ENCODE measurements at places on chromosomes 16 and 17.

DNA sequence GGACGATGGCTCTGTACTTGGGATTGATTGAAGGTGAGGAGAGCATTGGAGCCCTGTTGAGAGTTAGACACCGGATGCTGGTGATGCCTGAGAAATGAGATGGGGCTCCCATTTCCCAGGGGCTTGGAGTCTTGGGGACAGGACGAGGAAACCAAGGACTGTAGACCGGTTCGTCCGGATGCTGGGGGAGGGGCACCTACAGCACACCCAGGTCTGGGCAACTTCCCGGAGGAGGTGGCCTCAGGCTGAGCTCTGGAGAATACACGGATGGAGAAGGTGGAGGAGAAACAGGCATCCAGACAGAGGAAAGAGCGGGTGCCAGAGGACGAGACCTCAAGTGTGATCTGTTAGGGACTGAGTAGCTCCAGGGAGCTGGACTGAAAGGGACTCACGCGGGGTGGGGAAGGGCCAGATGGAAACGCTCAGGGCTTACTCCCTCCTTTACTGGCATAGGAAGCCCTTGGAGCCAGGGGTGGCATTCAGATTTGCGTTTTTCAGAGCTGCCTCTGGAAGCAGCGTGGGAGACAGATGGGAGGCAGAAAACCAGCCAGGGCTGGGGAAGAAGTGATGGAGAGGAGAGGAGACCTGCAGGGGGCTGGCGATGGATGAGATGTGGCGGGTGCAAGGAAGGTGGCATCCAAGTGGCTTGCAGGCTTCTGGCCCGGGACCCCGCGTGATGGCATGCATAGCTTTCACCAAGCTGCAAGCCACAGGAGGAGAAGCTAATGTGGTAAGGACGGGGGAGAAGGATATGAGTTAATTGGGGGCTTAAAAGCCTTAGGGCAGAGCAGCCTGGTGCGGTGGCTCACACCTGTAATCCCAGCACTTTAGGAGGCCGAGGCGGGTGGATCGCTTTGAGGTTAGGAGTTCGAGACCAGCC is 8.3 kb downstream of the C1QTNF1 start:
- ATAC-seq, result no peak

GRCh38 chr16:54585998-54586340 is 299.4 kb upstream of the IRX3 start:
- no peak for ATAC-seq

- ATAC-seq, result peak; percentile 90
Observed at GRCh38 chr16:83813823-83814658, 6.3 kb downstream of the HSBP1 start.

DNA sequence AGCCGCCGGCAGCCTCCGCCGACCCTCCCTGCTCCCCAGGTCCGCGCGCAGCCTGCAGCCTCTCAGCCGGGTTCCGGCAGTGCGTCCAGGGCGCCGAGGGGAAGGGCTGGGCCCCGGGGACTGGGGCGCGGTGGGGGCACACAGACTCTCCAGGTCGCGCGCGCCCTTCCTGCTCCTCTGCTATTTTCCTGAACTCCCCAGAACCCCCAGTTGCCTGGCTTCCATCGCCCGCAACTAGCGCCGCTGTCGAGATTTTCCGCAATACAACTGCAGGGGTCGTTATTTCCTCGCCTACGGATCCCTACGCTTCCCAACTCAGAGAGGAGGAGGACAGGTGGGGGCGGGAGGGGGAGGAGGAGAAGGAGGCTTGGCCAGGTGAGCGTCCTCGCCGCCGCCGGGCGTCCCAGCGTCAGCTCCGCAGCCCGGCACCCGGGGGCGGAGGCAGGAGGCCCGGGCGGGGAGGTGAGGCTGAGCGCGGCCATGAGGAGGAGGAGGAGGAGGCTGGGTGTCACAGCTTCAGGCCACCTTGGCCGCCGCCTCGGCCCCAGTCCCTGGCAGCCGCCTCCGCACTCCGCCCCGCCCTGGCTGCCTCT is at the start of gene CA10:
CA10 (minus strand) TSS at position 265 of the 593 bp plus-strand sequence.
- ATAC-seq, result no peak

GRCh38 chr16:20868890-20869289 is 31.3 kb downstream of the DCUN1D3 start:
- no peak for ATAC-seq

- ATAC-seq, result peak; percentile 62
Observed at GRCh38 chr16:19113577-19114358, at the start of gene ITPRIPL2. Gene ITPRIPL2 (plus strand): TSS chr16:19113964. CDS start chr16:19114462, 498 bp downstream.

DNA sequence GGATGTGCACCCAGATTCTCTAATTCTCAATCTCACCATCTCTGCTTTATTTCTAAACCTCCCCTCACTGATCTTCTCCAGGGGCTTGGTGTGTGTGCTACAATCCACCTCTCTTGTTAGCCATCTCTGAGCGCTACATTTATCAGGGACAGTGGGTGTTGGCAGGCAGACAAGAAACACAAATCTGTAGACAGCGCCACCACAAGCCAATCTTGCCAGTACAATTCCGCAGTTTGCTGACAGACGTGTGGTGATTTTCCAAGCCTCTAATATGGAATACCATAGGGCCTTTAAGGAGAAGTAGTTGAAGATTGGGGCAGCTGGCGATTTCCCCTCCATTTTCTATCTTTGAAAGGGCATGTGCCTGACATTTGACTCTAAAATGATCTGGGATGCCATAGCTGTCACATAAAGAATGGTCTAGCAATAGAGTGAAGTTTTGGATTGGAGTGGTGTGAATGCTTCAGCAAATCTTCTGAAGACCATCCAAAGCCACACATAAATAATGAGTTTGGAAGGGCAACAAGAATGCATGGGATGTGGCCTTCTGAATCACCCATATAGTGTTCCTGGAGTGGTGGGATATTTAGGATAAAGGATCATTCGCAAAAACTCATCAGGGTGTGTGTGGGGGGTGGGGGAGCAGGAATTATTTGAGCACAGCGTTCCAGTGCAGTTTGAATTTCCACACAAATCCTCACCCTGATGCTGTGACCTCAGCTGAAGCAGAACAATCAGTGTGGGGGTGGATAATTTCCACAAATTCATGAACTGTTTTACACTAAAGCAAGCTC is 12.0 kb upstream of the ANKFN1 start:
- ATAC-seq, result no peak

- ATAC-seq, result peak; percentile 70
Observed at GRCh38 chr17:7095625-7096024, 15.6 kb upstream of the CLEC10A start.

- ATAC-seq, result no peak
Observed at GRCh38 chr17:77011173-77012011, 129.4 kb upstream of the SEC14L1 start.

GRCh38 chr16:58337090-58337444 is 42.2 kb upstream of the PRSS54 start:
- ATAC-seq, result no peak

DNA sequence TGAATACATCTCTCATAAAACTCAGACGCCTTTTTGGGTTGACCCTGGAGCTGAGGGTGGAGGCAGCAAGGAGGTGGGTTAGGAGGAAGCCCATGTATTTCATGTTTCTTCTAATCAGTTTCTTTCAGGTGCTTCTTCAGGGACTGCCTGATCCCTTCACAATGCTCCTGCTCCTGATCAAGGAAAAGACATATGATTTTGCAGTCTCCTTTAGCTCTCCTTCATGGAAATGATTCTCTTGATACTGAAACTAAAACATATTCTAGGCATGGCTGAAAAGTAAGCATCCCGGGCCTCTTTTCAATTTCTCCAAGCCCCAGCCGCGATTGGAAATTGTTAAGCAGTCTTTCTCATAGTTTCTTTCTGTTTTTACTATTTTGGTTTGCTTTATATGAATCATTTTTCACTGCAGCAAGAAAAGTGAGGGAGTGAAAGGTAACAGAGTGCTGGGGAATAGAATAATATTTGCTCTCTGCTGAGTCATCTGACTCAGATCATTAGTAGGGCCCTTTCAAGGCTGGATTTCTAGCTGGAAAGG is 730.7 kb downstream of the CDH11 start:
- ATAC-seq, result no peak

DNA sequence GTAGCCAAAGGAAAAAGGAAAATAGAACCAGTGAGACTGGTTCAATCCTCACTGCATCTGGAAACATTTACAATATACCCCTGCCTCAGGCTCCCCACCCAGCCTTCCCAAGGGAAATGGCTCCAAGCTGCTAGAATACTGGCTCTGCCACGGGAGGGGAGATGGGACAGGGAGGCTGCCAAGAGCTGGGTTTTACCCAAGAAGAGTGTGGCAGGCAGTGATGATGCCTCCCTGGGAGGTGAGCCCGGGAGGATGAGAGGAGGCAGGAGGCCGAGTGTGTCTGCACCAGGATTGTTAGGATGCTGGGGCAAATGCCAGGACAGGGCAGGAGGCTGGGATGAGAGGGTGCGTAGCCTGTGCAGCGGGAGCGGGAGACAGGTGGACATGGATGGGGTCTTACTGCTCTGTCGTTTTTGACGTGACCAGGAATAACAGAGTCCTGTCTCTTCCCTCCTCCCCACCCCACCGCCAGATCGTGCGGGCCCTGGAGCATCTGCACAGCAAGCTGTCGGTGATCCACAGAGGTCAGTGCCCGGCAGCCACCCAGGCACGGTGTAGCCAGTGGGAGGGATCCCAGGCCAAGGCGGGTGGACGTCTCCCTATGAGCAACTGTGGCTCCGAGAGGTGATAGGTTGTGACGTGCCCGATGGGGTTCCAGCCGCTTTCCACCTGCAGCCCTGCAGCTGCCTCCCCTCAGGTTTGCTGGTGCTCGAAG is 18.4 kb downstream of the MAP2K3 start:
- ATAC-seq, result no peak

- ATAC-seq, result peak; percentile 97
Observed at GRCh38 chr17:7336240-7337175, at the start of gene ACAP1. Gene ACAP1 (plus strand): TSS chr17:7336529. CDS start chr17:7336735, 206 bp downstream.

- ATAC-seq, result peak; percentile 20
Observed at GRCh38 chr17:12342161-12342560, 321.5 kb downstream of the MAP2K4 start.

- ATAC-seq, result no peak
Observed at GRCh38 chr17:63534816-63535455, 11.8 kb downstream of the KCNH6 start.

- ATAC-seq, result no peak
Observed at GRCh38 chr16:53922807-53923571, 219.0 kb downstream of the FTO start.
